Thymus (tissue), 14 donors: ENCODE measurements at places on chromosomes 7 and 10. TPM values are rescaled to one million over a fixed set of nuclear protein-coding genes. Genes with fewer than 3 reads are reported as not detected.

NODAL gene
- 0.21 TPM for polyA plus RNA-seq

SMIM30 gene
- polyA plus RNA-seq = 73.3 TPM

HSPA12A gene
- 4.4 TPM for polyA plus RNA-seq

OR2A12 gene
- not detected for polyA plus RNA-seq

LLCFC1 gene
- not detected for polyA plus RNA-seq

GIMAP7 gene
- polyA plus RNA-seq = 69.0 TPM

PRKAR2B gene
- polyA plus RNA-seq = 7.1 TPM

WIPF3 gene
- polyA plus RNA-seq = 0.55 TPM

HEPACAM2 gene
- polyA plus RNA-seq = 0.66 TPM

OR2A5 gene
- 0.02 TPM for polyA plus RNA-seq

CARD11 gene
- 19.4 TPM for polyA plus RNA-seq

SH2B2 gene
- polyA plus RNA-seq = 3.9 TPM
